ENCODE measurements at places on chromosomes 7 and 10.

- DNase-seq: no peak
Observed at GRCh38 chr10:37053476-37053875, 71.9 kb upstream of the ANKRD30A start.

DNA sequence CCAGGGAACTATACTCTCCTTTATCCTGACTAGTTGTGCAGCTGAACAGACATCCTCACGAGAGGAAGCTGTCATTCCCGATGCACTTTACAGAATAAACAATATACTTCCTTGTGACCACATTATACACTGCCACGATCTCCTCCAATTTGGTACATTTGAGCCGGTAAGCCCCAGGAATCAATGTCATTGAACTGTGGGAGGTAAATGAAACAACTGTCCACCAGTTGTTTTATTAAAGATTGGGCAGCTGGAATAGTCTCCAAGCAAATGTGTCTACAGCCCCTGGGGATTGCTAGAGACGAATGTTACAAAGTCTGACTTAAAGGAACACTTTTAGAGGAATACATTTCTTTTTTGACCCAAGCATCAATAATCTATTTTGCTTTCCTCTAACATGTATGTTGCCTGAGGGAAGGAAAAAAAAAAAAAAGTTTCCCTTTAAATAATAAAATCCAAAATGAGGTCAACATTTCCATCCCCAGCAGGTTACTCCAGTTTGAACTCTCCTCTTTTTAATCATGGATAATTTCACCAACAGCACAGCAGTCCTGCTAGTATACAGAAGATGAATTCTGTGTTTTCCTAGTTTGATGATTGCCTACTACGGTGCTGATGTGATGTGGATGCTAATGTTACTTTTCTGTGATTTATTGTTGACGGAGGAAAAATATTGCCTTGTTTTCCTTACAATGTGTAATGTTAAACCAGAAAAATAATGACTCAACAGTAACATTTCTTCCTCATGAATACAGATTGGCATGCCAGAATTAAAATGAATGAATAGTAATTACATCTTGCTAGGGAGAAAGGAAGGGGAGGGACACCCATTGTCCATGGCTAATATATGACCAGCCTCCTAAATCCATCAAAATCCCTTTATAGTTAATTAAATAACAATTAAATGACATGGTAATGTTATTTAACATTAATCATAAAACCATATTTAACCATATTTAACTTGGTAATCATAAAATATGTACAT is 360.9 kb downstream of the NEBL start:
- DNase-seq: no peak

DNA sequence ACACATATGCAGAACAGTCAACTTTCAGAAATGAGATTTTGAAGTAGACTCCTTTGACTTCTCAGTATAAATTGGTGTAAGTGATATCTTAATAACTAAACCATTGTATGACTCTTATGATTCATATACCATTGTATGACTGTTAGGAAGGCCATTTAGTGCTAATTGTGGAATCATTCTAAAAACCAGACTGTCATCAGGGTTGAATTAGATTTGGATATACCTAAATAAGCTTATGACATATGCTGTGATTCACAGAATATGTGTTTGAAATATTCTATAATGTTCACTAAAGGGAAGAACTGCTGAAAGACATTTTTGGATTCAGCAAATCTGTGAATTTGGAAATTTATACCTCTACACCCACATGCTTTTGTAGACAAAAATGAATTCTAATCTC is 438.1 kb downstream of the MDFIC start:
- DNase-seq: no peak

GRCh38 chr7:1012004-1012715 is 29.2 kb downstream of the CYP2W1 start:
- DNase-seq: no peak

DNA sequence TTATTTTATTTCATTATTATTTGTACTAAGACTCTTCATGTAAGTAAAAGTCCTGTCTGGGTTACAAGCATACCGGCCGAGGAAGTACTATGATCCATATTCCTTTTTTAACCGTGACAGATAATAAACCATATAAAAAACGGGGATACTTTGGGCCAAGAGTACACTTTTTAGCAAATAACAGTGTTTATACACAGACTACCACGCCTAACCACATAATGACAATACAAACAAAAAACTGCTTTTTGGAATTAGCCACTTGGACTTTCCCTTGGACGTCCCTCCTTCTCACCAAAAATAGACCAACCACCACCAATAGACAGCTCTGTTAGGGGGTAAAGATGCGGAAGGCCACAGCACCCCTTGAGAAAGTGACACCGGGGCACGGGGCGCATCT is 800 bp downstream of the MINDY3 start:
- DNase-seq: no peak

- no peak for DNase-seq
Observed at GRCh38 chr7:41979834-41980307, 257.1 kb downstream of the GLI3 start.
